Left renal cortex interstitium (tissue), 4 donors: ENCODE measurements at places on chromosomes 13 and 19. TPM values are rescaled to one million over a fixed set of nuclear protein-coding genes. Genes with fewer than 3 reads are reported as not detected.

DNA sequence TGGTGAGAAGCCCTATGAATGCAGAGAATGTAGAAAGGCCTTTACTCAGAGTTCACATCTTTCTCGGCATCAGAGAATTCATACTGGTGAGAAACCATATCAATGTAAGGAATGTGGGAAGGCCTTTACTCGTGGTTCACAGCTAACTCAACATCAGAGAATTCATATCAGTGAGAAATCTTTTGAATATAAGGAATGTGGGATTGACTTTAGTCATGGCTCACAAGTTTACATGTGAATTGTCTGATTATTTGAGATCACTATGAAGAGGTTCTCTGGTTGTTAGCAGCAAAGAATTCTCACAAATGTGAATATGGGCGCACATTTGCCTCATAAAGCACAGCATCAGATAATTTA is 43.7 kb downstream of the ZNF585A start:
- no peak for DNase-seq

DNA sequence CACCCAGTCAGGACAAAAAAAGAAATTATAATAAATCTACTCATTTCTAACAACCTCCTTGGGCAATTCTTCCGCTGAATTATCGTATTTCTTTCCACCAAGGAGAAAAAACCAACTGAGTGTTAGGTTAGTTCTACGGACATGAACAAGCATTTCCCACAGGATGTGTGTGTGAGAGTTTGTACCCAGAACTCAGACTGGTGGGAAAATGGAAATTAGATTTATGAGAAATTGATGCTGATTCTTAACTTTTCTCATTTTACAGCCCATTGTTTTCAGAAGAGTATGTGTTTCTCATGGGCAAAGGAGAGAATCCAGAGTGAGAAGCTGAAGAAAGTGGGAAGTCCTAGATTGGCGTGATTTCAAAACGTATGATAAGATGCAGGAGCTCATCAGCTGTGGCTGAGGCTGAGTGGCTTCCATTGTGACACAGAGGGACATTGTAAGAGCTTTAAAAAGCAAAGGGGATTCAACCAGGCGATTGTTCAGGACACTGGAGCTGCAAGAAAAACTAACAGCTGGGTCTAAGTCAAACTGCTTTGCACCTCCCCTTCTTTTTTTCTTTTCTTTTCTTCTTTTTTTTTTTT is 184.7 kb upstream of the ARGLU1 start:
- no peak for DNase-seq

Gene KLK11
- polyA plus RNA-seq = 0.81 TPM

GRCh38 chr19:15418231-15418578 is 583 bp downstream of the AKAP8L start:
- DNase-seq = no peak

Gene PSG2
- not detected for polyA plus RNA-seq

DNA sequence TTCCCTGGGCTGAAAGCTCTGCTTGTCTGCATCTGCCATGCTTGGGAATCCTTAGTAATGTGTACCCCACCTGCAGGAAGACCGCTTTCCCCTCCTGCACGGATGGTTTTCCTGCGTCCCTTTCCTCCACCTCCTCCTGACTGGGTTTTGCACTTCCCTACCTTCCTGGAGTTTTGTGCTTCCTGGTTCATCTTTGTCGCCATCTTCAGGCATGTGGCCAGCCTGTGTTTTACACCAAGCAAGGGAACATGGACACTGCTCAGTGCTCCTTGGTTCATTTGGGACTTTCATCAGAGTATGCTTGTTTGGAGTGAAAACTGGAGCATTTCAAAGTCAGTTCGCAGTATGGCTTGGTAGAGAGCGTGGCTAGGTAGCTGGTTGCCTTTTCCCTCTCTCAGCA is 30.7 kb downstream of the ERICH6B start:
- no peak for DNase-seq

GRCh38 chr19:10227026-10227971 is 3.8 kb downstream of the S1PR2 start:
- DNase-seq = no peak

GRCh38 chr13:23817136-23817535 is 72.1 kb downstream of the MIPEP start:
- DNase-seq = no peak

- no peak for DNase-seq
Measured at GRCh38 chr13:30354493-30355383, 47.4 kb upstream of the KATNAL1 start.

- no peak for DNase-seq
Measured at GRCh38 chr19:10812902-10813404, 23.1 kb downstream of the TMED1 start.

DNA sequence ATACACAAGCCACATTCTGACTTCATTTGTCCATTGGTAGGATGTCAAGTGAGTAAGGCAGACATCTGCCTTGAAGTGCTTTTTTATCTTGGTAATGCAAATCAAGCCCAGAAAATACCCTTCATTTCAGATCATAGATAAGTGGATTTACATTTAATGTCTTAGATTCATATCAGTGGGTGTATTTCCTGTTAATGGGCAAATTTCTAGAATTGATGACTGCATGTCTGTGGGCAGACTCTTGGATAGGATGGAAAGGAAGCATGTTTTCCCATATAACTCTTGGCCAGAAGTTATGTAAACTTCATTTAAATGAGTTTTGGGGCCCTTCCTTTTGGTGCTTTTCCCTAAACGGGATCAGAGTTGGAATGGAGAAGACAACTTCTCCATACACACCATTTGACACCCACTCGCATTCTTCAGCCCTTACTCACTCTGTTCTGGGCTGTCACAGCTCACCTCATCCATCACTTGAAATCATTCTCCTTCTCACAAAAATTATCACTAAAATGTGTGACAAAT is 154.6 kb downstream of the FLT1 start:
- no peak for DNase-seq

DNA sequence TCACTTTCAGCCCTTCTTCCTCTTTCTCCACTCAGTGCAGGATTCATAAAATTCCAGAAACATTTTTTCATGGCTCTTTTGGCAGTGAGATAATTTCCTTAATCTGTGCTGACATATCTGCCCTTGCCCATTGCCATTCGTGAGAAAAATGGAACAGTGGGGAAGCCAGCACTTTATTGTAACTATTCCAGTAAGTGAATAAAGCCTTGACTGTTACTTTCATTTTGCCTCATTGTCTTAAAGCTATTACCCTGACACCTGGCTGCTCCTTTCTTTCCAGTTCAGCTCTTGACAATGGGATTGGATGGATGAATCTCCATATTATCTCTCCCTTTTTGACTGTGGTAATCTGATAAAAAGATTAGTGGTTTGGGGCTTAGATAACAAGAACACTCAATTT is 1068.1 kb upstream of the PCDH20 start:
- DNase-seq = no peak

Gene RNF113B
- not detected for polyA plus RNA-seq

Gene FUT3
- polyA plus RNA-seq = 0.32 TPM

Gene ZNF578
- 5.9 TPM for polyA plus RNA-seq

Gene IER2
- 55.3 TPM for polyA plus RNA-seq

Gene PALM3
- 18.7 TPM for polyA plus RNA-seq

DNA sequence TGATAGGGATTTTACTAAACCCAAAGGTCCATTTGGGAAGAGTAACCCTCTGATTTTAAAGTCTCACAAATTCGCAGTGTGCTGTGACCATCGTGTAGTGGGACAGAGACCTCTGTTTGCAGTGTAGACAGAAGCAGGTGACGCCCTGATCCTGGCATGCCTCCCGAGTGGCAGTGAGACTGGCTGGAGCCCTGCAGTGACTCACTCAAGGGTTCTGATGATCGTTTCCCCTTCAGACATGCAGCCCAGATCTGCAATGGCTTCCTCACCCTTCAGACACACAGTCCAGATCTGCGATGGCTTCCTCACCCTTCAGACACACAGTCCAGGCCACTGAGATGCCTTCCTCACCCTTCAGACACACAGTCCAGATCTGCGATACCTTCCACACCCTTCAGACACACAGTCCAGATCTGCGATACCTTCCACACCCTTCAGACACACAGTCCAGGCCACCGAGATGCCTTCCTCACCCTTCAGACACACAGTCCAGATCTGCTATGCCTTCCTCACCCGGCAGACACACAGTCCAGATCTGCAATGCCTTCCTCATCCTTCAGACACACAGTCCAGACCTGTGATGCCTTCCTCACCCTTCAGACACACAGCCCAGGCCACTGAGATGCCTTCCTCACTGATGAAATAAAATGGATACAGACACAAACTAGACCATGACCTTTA is 125.2 kb downstream of the ATP11A start:
- no peak for DNase-seq

DNA sequence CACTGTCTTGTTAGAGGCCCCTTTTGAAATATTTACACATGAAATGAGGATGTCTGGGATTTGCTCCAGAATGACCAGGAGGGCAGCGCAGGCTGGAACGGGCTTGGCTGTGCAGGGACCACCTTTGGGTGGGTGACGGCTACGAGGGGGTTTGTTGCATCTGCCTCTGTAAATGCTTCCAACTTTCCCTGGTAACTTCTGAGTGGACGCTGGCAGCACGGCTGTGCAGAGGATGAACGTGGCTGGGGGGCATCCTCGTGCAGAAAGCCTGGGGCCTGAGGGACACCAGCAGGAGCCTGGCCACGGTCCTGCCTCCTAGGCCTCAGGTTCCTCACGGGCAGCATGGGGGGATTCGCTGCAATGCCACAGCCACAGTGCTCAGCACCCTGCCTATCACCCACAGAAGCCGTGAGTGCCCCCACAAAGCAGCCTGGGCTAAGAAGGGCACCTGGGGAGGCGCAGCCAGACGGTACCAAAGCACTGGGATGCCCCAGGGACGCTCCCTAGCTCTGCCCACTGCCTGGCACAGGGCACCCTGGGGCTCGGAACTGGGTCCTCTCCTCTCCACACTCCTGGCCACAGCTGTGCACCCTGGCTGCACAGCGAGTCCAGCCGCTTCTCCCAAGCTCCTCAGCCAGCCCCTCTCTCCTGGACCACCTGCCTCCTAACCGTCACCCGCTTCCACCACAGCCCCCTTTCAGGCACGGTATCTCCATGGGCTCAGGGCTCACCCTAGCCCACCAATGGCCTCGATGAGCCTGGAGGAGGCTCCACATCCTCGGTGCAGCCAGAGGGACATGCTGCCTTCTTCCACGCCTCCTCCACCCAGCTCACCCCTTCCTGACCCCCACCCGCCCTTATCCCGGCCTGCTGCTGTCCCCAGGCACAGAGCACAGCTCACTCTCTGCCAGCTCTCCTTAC is 44.5 kb downstream of the MLLT1 start:
- no peak for DNase-seq

Gene ZNF229
- polyA plus RNA-seq = 14.3 TPM

DNA sequence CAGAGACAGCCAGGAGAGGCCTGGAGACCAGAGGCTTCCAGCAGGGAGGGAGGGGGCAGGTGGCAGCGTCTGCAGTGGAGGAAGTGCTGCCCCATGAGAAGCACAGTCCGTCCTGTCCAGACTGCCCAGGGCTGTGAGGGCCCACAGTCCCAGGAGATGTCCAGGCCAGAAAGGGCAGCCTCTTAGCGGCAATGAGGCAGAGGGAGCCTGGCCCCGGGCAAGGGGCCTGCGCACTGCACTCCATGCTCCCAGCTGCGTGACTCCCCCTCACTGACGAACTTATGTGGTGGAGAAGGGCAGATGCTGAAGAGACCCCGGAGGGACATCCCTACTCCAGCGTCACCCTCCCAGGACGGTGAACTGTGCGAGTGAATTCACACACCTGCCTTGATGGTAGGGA is 115.3 kb downstream of the SOX1 start:
- DNase-seq = no peak

GRCh38 chr19:5194641-5195040 is 146.0 kb downstream of the PTPRS start:
- no peak for DNase-seq

Gene CERS4
- polyA plus RNA-seq = 48.8 TPM
